Activated CD8-positive, alpha-beta T cell treated with anti-CD3 and anti-CD28 coated beads, Interleukin-2, amount 10 ng/mL, durations not matched to agents 7 days and 5 days (primary cell): ENCODE measurements at places on chromosomes 2 and 18.

- DNase-seq: no peak
Measured at GRCh38 chr2:46873604-46874068, 42.0 kb downstream of the MCFD2 start.

GRCh38 chr2:20482725-20483124 is 35.9 kb downstream of the RHOB start:
- no peak for DNase-seq

DNA sequence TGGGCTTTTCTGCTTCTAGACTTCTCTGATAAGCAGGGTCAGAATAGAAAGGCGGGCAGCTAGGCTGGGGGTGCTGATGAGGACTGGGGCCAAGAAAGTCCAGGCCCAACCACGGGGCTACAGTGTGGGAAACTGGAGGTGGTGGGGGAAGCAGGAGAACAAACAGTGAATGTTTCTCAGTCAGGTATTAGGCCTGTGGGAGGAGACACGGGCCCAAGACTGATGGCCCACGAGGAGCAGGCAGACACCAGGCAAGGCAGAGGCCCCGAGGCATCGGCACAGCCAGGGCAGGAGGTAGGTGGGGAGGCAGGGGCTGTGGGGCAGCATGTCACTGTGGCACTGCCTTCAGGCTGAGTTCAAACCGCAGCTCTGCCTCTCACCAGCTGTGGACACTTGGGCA is 40.7 kb downstream of the KCNIP3 start:
- no peak for DNase-seq

GRCh38 chr2:159996792-159997546 is 65.4 kb downstream of the PLA2R1 start:
- DNase-seq: no peak

DNA sequence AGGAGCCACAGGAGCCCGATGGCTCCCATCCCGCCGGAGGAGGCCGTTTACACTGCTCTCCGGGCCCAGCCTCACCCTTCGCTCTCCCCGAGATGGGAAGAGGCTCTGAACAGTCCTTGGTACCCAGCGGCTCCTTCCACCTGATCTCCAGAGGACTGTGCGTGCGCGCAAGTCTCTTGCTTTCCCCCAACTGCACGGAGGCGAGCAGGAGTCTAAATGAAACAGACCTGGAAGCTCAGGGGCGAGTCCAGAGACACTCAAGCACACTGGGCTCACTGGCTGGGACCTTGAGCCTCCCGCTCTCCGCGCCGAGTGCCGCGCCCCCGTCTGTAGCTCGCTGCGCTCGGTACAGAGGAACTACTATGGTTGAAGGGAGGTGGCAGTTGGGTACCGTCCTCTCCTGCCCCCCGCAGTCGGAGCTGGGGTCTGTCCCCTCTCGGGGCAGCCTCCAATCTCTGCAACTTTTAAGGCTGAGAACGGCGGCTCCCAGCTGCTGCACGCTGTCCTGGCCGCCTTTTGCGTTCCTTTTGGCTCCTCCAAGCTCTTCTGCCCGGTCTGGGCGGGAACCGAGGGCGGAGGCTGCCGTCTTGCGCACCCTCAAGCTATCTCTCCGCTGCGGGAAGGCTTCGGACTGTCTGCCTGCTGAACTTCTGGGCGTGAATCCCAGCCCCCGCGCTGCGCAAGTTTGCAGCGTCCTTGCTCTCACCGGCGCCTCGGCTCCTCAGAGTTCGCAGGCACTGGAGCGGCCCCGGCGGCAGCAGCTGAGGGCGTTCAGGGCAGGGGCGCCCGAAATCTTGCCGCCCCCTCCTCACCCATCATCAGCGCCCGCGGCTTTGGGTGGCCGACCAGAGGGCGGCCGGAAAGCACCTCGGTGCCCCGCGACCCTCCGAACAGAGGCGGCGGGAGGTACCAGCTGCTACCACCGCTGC is 491 bp downstream of the ALK start:
- no peak for DNase-seq

GRCh38 chr2:102434655-102435381 is 11.9 kb downstream of the IL18RAP start:
- no peak for DNase-seq

DNA sequence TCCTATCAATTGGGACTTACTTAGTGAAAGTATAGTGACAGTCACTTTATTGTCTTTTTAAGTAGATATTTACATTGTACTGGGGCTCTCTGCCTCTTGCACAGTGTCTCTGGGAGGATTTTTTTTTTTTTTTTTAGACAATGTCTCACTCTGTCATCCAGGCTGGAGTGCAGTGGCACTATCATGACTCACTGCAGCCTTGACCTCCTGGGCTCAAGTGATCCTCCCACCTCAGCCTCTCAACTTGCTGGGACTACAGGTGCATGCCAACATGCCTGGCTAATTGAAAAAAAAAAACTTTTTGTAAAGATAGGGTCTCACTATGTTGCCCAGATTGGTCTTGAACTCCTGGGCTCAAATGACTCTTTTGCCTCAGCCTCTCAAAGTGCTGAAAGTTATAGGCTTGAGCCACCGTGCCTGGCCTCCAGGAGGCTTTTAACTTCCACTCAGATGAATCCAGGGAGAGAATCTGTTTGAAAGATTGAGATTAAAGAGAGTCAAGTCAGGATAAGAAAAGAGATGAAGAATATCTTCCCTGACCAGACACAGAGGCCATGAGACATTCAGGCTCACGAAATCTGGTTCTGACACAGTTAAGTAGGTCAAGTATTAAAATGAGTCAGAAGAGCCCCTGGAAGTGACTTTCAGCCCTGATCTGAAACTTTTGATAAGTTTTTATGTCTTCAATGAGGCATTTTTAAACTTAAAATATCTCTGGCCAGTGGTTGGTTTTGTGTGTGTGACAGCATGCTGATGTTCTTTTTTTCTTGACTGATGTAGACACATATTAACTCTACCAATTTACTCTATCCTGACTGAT is 18.3 kb downstream of the ARHGEF33 start:
- DNase-seq: no peak

DNA sequence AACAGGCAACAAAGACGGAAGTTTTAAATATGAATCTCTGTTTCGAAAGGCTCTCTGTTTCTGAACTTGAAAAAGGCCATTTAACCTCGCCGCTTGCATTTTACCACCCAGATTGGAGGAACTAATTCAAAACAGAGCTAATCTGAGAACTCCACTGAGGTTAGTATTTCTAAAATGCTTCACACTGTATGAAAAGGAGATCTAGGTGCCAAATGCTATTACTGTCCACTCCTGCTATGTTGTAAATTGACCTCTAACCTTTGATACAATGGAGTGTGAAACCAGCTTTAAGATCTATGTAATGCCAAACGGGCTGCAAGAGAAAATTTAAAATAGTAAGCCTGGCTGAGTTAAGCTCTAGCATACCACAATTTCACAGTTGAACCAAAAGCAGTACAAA is 364.5 kb downstream of the IRS1 start:
- no peak for DNase-seq

DNA sequence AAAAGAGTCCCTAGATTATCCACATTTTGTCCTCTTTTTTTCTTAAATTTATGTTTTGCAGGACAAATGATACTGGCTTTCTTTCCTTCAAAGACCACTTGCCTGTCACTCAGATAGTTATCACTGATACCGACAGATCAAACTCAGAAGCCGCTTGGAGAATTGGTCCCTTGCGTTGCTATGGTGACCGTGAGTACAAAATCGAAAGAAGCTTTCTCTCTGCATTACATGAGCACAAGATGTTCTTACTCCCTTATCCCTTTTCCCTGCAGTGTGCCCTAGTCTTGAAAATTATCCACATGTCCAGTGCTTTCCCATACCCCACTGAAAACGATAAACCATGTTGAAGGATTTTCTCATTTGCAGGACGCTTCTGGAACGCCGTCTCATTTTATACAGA is 738.5 kb downstream of the CNTNAP5 start:
- no peak for DNase-seq

GRCh38 chr2:220192994-220193753 is 565.7 kb downstream of the SLC4A3 start:
- DNase-seq: no peak

DNA sequence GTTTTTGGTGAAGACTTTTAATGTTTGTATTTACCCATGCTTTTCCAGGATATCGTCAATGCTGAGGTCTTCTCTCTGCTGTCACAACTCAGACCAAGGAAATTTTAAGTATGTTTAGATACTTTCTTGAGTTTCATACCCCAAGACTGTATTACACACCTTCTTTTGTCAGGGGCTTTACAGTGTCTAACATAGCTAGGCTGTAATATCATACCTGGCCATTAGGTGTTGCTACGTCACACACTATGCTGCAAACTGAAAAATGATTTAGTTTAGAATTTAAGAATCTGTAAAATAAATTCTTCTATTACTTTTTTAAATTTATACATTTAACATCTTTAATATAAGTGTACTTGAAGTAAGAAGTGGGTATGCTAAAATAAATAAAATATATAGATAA is 358.4 kb upstream of the NRP2 start:
- no peak for DNase-seq

GRCh38 chr2:156456616-156457015 is 20.4 kb downstream of the GPD2 start:
- DNase-seq: no peak

GRCh38 chr18:46247942-46248341 is 143.8 kb downstream of the HAUS1 start:
- no peak for DNase-seq

DNA sequence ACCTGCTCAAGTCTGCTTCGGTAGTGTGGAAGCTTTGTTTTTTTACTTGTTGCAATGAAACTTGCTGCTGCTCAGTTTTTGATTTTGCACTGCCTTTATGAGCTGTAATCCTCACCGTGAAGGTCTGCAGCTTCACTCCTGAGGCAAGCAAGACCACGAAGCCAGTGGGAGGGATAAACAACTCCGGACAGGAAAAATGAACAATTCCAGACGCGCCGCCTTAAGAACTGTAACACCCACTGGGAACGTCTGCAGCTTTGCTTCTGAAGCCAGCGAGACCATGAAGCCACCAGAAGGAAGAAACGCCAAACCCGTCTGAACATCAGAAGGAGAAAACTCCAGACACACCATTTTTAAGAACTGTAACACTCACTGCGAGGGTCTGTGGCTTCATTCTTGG is 245.7 kb upstream of the REG3G start:
- DNase-seq: no peak

- DNase-seq: no peak
Measured at GRCh38 chr2:142946941-142947340, 69.5 kb downstream of the KYNU start.

- no peak for DNase-seq
Measured at GRCh38 chr2:52222128-52222527, 1190.2 kb upstream of the NRXN1 start.

DNA sequence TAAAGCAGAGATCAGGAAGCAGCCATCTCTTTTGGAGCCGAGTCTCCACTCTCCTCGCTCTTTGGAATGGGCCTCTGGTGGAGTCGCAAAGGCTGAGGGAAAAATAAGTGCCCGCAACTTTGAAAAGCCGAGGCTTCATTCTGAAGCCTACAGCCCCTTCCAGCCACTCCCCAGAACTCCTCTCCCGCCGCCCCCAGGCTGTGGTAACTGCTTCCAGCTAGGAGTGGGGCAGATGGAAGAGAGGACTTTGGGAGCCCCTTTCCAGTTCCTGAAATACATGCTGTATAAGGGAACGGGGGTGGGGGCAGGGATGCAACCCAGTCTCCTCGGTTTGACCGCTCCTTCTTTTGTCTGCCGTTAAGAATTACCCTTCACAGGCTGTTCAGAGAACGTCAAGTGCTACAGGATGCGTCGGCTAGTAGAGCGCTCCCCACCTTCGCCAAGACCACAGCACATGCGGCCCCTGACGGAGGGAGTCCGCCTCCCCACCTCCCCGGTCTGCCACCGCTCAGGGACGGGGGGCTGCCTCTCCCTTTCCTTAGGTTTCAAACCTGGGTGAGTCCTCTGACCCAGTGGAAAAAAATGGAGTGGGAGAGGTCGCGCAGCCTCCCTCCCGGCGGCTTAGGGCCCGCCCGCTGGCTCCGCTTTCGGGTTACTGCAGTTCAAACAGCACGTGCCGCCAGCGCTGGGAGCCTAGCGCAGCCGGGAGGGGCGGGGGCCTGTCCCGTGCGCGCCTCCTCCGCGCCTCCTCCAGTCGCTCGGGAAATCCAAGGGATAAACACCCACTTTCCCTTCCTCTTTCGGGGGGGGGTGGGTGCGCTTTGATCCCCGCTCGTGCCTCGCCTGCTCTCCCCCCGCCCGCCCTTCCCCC is 4.9 kb downstream of the CYP26B1 start:
- no peak for DNase-seq

DNA sequence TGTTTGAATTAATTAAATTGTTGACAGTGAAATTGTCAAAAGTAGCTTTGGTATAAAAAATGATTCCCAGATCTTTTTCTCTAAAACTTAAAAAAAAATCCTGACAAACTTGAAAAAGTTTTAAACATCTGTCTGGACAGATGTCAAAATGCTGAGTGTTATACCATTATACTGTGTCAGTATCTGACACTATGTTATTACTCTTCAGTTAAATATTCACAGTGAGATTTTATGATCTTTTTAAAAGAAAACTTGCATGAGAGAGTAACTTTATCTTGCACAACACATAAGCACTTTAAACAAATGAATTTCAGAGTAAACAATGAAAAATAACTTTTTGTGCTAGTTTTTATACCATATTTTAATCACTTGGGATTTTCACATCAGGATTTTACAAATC is 167.4 kb downstream of the MEIS1 start:
- no peak for DNase-seq

GRCh38 chr2:24822049-24822706 is 29.0 kb downstream of the CENPO start:
- no peak for DNase-seq

DNA sequence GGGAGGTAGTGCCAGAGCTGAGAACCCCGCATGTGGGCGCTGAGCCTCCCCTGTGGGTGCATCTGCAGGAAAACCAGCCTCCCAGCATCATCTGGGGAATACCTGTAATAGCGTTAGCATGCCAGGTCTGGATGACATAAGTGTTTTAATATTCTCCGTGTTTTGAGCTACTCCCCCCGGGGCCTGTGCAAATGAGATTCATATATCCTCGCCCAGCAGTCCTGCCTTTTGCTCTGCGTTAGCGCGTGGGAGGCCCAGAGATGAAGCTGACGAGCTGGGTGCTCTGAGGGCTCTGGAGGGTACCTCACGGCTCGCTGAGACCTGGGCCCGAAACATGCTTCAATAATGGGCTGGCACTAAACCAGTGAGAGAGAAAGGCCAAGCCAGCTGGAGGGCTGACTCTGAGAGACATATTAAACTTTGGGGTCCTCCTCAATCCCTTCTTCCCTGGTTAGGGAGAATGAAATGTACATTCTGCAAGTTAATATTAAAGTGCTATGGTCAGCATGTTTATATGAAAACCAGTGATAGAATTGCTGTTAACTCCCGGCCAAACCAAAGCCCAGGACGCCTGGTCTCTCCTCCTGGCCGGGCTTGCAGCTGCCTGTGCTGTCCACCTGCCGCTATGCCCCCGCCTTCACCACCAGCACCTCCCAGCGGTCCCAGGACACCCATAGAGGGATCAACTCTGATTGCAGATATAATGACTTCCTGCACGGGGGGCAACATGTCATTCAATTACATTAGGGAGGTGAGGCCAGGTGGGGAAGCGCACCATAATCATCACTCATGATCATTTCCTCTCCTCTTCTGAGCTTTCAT is 77.0 kb downstream of the EDAR start:
- peak; percentile 10 for DNase-seq

- no peak for DNase-seq
Measured at GRCh38 chr2:110105183-110105582, 10.4 kb downstream of the MALL start.
